H9 (cell line): ENCODE measurements at places on chromosomes 7 and 10.

DNA sequence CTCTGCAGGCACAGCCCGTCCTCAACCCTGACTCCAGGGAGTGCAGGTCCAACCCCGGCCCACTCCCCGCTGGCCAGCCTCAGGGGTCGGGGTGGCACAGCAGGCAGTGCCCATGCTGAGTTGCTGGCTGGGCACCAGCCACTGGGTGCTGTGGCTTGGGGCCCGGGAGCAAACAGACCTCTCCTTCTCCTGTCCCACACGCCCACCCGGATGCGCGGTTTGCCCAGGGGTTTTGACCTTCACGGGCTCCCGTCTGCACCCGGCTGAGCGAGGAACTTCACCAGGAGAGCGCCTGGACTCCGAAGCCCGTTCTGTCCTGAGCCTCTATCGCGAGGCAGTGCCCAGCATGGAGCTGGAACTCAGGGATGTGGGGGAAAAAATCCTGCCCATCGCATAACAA, 2.6 kb upstream of the GRIFIN start:
- peak; percentile 24 for DNase-seq

DNA sequence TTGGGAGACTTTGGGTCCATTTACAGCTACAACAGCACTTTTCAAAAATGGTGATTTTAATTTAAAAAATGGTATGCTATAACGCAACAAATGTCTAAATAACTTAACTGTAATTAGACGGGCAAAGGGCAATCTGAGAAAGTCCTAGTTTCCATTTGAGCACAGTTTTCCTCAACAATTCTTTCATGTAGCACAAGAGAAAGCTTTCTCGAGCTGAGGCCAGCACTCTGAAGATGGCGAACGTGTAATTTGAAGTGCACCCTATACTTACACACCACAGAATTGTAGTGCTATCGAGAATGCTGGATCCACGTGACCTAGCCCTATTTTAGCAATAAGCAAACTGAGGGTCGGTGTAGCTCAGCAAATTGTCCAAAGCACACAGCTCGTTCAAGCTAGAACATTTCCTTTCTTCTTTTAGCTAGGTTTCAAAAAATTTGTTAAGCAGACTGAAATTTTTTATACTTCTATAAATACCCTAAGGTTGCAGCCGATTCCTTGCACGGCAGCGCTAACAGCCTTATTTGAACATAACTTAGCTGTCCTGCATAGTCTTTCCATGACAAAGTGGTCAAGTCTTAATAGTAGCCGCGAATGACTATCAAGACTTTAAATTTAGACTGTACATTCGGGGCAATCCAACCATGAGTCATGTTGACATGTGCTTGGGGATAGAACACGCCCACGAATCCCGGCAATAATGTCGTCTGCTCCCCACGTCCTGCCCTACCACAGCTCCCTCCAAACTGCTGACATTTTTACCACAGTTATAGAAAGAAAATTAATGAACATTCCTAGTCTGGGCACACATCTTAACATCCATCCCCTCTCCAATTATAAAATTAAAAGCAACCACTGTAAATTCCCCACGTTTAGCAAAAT, 10.0 kb downstream of the KLF6 start:
- peak; percentile 10 for DNase-seq

DNA sequence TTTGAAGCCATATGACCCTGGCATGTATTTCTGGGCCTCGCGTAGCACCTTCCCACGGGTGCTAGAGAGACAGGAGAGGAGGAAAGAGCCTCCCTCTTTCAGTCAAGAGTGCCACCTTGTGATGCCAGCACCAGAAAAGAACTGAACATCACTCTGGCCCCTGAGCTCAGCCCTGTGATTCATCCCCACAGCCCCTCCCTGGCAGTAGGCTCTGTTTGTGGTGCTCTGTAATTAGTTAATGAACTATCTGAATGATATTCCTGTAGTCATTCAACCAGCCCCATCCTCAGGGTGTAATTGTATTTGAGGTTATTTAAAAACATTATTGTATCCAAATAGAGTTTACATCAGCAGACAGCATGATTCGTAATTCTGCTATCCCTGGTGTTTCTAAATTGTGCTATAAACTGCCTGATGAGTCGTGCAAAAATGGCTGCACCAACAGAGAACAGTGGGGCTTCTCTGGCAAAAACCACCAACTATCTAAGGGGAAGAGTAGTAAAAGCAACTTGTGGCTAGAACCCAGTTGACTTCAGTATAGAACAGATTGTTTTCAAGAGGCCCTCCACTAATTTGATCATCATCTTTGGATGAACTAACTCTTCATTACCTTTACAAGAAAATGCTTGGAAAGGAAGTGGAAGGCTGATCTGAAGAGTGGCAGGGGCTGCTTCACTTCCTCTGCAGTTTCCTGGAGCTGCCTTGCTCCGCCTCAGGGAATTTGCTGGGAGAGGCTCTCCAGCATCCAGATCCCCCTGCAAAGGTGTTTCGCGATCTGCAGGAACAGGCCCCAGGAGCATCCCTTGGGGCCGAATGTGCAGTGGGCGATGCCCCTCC, 23.7 kb upstream of the TIAL1 start:
- no peak for DNase-seq

- DNase-seq = no peak
Measured at GRCh38 chr7:47651355-47652317, 69.7 kb upstream of the TNS3 start.
